ENCODE measurements at places on chromosomes 3 and 15.
A peak's percentile ranks its signal among the peaks of the same experiment; 100 is the strongest.

GRCh38 chr15:82986442-82986780 is 401 bp downstream of the RAMAC start:
- DNase-seq: no peak

GRCh38 chr3:176796371-176796770 is 400.9 kb downstream of the TBL1XR1 start:
- no peak for DNase-seq

- no peak for DNase-seq
Observed at GRCh38 chr3:117706756-117707155, 997.2 kb downstream of the TUSC7 start.

DNA sequence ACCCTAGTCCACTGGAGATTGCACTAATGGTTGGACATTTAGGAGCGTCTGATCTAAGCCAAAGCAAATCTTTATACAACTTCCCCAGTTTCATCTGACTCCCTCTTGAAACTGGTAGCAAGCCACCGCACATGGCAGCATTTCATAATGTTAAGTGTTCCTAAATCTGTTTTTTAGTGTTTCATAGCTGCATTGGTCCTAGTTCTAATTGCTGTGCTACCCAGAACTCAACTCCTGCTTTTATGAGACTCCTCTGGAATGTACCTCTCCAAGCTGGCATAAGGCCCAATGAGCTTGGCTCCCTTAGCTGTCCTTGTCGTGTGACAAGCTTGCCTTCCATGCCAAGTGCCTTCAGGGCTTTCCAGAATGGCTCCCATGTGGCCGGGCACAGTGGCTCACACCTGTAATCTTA is 65.3 kb upstream of the FLNB start:
- DNase-seq: no peak

GRCh38 chr15:69474846-69475455 is 22.3 kb downstream of the RPLP1 start:
- no peak for DNase-seq

DNA sequence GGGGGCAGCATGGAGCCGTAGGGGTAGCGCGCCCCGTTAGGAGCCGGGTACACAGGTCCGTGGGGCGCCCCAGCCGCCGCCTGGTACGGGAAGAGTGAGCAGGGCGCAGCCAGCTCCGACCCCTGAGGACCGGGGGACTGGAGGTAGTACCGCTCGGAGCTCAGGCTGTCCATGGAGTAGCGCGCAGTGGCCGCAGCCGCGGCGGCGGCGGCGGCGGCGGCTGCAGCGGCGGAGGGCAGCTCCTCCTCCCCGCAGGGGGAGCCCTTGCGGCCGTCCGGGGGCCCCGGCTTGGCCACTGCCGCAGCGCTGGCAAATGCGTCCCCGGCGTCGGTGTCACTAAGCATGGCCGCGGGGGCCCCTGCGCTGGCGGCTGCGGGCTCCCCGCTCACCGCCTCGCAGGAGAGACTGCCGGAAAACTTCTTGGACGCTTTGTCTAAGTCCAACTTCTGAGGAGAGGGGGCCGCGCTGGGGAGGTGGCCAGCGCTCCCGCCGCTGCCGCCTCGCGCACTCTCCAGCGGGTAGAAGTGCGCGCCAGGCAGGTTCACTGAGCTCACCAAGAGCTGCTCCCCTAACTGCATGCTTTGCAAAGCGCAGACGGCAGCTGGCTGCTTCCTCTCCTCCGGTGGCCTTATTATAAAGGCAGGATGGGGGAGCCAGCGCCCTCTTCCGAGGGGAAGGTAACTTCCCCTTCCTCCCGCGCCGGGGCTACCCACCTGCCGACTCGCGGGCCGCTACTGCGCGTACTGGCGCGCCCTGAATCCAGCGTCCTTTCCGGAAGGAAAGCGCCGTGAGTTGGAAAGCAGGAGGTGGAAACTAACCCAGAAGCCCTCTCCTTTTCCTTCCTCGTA is at the start of gene EOMES:
Gene EOMES (minus strand): TSS at position 607 of the 848 bp plus-strand sequence. CDS start 29 bp downstream, at position 578.
- DNase-seq: peak; percentile 91
